ENCODE measurements at places on chromosomes 6 and 20.

- DNase-seq, result no peak
Observed at GRCh38 chr20:38228436-38228835, 32.1 kb downstream of the KIAA1755 start.

GRCh38 chr6:134744301-134744700 lies 205.6 kb downstream of the ALDH8A1 start:
- no peak for DNase-seq

DNA sequence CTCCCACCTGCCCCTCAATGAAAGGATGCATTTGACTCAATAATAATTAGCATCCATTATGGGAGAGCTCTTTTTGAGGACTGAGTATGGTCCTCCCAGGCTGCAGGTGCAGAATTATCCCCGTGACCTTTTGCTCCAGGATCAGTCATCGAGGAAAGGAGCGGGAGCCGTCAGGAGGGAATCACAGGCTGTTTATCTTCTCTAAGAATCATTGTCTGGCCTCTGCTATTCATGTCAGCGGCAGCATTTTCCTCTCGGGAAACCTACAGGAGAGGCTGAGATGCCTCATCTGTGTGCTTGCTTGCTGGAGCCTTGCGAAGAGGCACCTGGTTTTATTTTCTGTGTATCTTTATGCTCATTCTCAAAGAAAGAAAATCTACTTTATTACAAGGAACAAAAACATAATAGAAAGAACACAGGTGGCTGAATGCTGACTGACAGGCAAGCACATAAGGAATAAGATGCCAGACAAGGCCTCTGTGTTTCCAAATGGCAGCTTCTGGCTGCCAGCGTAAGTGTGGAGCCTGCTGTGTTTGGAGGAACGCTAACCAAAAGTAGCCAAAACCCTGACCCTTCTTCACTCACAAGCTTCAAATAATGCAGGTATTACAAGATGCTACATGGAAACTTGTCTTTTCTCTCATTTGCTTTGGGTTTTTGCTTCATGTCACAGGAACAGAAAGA lies 539.1 kb upstream of the MARCKS start:
- no peak for DNase-seq

GRCh38 chr6:130070326-130070725 lies 51.9 kb downstream of the L3MBTL3 start:
- DNase-seq, result no peak

DNA sequence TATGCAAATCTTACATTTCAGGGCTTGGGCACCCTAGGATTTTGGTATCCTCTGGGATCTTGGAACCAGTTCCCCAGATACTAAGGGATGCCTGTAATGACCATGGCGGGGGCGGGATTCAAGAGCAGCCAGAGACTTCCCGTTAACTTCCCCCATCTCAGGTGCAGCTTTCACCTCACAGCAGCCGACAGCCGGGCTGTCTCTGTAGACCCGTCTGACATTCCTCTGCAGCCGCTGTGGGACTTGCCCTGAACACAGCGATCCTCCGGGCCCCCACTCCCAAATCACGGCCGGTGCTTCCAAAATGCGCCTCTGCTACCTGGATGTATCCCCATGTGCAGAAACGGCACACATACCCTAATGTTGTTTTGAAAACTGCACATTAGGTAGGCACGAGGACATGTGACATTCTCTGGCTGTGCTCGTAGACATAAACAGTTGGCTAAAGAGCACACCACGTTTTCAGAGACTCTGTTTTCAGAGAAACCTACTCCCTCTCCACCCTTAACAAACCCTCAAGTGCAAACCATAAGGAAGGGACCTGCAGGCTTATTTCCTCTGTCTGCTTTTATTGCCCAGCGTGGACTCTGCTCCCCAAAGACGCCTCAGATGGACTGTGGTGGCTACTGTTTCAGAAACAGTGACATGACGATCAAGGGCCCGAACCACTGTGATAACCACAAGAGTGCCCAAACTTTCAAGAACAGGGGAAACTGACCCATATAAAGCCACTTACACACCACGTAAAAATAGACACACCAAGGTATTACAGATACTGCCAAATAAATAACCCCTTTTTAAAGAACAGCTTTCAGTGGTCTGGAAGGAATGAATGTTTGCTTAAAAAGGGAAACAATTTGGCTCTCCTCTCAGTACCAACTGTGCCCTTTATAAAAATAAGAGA lies 72.9 kb upstream of the FOXC1 start:
- DNase-seq, result no peak

- no peak for DNase-seq
Observed at GRCh38 chr6:19417713-19418112, 419.5 kb upstream of the ID4 start.

GRCh38 chr20:19767070-19767469 lies 9.0 kb downstream of the RIN2 start:
- DNase-seq, result no peak

DNA sequence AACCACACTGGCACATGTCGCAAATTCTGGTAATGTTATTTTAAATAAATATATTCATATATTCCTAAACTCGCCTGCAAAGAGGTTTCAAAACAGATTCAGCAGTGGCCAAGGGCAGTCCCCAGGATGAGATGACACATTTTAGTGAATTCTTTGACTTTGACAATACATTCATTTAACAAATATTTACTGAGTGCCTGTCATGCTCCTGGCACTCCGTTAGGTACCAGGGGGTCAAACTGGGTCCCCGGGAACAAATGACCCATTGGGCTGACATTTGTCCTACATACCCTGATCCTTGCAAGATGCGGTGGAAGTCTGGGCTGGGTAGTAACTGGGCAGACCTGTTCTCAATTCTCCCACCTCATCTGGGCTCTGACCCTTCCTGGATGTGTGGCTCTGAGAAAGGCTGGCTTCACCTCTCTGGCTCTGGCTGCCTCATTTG lies 74.9 kb downstream of the FYN start:
- no peak for DNase-seq

DNA sequence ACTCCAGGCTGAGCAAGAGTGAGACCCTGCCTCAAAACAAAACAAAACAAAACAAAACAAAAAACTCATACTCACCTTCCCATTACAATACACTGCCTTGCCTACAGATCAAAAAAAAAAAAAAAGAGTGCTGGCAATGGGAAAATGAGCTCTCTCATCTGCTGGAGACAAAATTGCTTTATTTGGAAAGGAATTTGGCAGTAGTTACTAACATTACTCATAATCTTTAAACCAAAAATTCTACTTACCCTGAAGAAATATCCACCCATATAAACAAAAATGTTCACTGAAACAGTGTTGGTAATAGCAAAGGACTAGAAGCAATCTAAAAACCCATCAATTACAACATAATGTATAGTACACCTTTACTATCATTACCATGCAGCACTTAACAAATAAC lies 120.4 kb downstream of the RNGTT start:
- DNase-seq, result no peak

GRCh38 chr6:14964556-14965270 lies 281.2 kb upstream of the JARID2 start:
- no peak for DNase-seq

- no peak for DNase-seq
Observed at GRCh38 chr6:110575925-110576463, 99.6 kb upstream of the SLC22A16 start.

DNA sequence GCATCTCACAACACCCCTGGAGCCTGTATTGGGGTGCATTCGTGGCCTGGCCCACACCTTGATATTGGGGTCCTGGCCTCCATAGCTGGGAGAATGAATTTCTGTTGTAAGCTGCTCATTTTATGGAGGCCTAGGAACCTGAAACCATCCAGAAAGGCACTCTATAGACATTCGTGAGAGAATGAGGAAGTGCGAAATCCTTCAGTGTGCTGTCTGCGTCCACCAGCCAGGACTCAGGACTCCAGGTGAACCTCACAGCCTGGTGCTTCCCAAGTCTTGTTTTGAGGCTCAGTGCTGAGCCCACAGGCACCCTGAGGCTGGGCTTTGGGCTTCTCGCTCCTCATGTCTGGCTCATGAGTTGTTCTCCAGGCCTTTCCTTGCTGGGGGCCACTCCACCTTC lies 11.9 kb upstream of the RBBP8NL start:
- DNase-seq, result no peak

GRCh38 chr6:70396163-70396562 lies 17.1 kb upstream of the FAM135A start:
- DNase-seq, result no peak

GRCh38 chr6:110446405-110446804 lies 30.0 kb downstream of the SLC22A16 start:
- no peak for DNase-seq

DNA sequence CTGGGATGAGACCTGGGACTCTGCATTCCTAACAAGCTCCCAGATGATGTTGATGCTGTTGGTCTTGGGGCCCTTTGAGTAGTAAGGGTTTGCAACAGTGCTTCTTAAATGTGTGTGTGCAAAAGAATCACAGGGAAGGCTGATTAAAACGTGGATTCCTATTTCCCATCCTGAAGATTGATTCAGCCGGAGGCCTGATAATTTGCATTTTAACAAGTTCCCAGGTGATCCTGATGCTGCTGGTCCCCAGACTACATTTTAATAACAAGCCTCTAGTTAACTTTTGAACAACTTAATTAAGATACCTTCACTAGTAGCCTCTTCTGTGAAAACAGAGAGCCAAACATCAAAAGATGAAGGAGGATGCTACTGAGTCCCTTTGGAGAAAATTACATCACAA lies 156.4 kb upstream of the LAMP5 start:
- no peak for DNase-seq

- DNase-seq, result no peak
Observed at GRCh38 chr6:85612690-85613474, 19.2 kb upstream of the SNX14 start.

- no peak for DNase-seq
Observed at GRCh38 chr6:73079978-73080377, 145.3 kb downstream of the KHDC1L start.

GRCh38 chr20:45917790-45918141 lies 5.8 kb upstream of the PLTP start:
- no peak for DNase-seq

- DNase-seq, result no peak
Observed at GRCh38 chr6:7992002-7992815, 72.0 kb downstream of the BLOC1S5 start.

GRCh38 chr6:119043783-119044182 lies 34.7 kb downstream of the FAM184A start:
- no peak for DNase-seq

DNA sequence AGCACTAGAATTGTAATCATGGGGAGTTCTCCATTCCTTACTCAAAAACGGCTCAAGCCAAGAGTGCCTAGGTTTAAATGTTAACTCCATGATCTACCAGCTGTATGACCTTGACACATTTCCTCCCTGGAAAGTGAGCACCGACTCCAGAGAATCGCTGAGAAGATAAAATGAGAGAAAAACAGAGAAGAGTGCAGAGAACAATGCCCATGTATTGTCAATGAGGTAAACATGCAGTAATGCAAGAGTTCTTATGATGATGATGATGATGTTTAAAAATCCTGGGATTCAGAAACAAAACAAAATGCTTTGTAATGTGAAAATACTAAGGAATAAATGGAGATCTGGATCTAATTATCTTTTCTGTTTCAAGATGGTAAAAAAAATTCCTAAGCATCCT lies 64.8 kb upstream of the BEND6 start:
- DNase-seq, result no peak

DNA sequence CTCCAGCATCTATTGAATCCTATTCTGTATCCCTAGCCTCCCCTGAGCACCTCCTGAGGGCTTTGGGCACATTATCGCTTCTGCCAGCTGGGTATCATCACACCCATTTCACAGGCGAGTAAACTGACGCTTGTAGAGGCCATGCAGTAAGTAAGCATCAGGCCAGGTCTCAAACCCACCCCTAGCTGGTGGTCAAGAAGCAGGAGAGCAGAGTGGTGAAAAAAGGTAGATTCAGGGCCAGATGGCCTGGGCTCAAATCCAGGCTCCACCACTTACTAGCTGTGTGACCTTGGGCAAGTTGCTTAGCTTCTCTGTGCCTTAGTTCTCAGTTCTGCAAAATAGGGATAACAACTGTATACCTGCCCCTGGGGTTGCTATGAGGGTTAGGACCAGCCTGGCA lies 19.9 kb downstream of the GRM4 start:
- no peak for DNase-seq

Measured in activated CD4-positive, alpha-beta T cell treated with anti-CD3 and anti-CD28 coated beads, Interleukin-2, amount 50 U/mL, for 48 hours (primary cell).